Stimulated activated CD8-positive, alpha-beta memory T cell treated with anti-CD3 and anti-CD28 coated beads, Interleukin-4, amount 100 ng/mL, for 1 hour (primary cell): ENCODE measurements at places on chromosomes 5 and 9.

GRCh38 chr5:177446200-177447065, at the start of gene PRR7:
Gene PRR7 (plus strand): TSS chr5:177446814. CDS start chr5:177455068, 8,254 bp downstream.
- no peak for DNase-seq

DNA sequence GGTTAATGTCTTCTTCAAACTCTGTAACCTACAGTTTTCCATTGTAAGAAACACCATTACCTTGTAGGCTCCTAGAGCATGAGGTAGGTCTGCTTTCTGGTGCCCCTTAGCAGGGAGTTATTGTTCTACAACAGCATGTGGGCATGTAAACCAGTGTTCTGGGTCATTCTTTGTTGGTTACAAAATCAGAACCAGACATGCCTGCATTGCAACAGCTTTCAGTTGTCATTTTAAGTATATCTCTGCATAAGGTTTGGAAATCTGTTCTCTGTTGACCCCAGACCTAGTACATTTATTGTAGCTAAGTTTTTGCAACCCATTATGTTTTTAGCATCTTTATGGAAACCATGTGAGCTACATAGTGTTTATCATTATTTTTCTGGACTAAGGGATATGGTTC, 10.9 kb downstream of the RGMB start:
- DNase-seq = no peak

GRCh38 chr9:127589955-127590370, 22.1 kb upstream of the STXBP1 start:
- no peak for DNase-seq

DNA sequence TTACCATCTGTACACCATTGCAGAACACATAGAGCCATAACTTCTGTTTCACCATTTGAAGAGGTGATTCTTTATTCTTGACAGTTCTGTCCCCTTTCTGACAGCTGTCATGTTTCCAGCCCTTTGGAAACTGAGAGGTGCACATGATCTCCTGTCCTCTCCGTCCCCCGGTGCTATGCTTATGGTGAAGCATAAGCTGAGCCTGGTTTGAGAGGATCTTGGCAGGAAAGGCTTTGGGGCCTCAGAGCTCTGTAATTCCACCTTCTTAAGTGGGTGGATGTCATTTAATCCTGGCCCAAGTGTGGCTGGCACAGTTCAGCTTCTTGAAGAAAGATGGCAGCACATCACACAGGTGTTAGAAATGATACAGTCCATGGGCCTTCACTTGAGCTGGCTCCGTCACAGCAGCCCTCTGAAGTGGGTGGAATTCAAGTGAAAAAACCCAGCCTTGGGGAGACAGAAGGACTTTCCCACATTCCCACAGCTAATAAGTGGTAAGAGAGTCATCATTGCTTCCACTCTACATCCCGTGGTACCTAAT, 30.7 kb upstream of the GRPEL2 start:
- no peak for DNase-seq

- DNase-seq = no peak
Measured at GRCh38 chr9:135091545-135091944, 4.1 kb downstream of the OLFM1 start.
